Coronary artery (tissue), 2 donors: ENCODE measurements at places on chromosomes 2 and 18.

DNA sequence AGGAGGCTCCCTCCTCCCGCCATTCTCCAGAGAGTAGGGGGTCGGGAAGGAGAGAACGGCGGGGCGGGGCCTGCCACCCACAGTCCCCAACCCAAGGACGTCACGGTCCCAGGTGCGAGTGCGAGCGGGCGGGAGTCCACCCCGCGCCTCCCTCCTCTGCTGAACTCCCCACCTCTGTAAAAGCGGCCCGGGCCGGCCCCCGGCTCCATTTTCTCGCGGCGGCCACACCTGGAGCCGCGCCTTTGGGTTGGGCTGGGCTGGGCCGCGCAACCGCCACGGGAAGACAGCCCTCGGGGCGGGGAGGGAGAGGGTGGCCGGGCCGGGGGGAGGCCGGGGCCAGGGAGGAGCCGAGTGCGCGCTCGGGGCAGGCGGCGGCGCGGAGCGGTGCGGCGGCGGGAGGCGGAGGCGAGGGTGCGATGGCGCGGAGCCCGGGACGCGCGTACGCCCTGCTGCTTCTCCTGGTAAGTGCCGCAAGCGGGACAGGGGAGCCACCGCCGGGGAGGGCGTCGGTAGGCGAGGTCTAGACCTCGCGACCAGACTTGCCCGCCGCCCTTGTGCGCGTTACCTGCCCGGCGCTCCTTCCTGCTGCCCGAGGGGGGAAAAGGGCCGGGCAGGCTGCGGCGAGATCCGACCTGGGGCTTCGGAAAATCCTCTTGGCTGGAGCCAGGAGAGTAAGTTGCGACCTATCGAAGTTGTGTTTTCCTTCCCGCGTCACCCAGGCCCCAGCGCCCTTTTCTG is at the start of gene DSG2:
Gene DSG2 (plus strand): TSS at position 342 of the 738 bp plus-strand sequence. CDS start 75 bp downstream, at position 417.
- DNase-seq = no peak

DNA sequence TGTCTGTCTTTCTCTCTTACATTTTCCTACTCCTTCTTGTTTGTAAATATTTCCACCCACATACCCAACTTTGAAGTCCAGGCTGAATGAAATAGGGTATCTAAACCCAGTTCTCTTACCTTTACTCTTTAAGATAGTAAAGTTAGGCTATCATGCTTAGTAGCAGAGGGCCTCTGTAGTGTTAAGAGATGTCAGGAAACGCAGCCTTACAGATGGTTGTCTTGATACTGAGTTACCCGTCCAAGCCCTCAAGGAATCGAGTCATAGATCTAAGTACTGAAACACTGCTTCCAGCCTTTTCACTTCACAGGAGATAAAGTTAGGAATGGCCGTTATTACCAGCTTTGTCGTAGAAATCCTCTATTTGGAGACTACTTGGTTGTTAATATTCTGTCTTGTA is 24.3 kb downstream of the MRPS9 start:
- no peak for DNase-seq

DNA sequence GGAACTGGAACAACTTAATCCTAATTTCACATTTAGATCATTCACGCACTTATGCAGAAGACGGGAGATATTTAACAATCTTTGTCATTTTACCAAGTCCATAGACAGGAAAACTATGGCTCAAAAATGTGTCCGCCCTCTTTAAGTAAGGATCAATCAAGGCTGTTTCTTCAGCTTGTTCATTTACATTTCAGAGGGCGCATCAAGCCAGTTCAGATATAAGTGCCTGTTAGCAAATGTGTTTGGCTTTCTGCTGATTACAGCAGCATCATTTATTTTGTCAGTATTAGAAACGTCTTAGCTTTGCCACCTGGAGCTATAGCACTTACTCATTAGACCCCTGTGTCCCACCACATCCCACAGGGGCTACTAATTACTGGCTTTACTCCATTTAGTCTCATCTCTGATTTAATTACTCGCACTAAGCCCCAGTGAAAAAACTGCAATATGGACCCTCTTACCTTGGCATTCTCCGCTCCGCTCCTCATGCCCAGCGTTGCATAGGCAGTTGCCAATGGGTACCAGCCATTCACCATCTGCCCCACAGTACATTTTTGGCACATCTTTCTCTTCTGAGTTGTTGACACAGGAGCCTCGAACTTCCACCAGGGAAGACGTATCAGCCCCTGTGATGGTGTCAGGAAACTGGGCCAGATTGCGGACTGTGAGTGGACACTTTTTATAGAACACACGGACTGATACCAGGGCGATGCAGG is 8.7 kb downstream of the EPHA4 start:
- no peak for DNase-seq

DNA sequence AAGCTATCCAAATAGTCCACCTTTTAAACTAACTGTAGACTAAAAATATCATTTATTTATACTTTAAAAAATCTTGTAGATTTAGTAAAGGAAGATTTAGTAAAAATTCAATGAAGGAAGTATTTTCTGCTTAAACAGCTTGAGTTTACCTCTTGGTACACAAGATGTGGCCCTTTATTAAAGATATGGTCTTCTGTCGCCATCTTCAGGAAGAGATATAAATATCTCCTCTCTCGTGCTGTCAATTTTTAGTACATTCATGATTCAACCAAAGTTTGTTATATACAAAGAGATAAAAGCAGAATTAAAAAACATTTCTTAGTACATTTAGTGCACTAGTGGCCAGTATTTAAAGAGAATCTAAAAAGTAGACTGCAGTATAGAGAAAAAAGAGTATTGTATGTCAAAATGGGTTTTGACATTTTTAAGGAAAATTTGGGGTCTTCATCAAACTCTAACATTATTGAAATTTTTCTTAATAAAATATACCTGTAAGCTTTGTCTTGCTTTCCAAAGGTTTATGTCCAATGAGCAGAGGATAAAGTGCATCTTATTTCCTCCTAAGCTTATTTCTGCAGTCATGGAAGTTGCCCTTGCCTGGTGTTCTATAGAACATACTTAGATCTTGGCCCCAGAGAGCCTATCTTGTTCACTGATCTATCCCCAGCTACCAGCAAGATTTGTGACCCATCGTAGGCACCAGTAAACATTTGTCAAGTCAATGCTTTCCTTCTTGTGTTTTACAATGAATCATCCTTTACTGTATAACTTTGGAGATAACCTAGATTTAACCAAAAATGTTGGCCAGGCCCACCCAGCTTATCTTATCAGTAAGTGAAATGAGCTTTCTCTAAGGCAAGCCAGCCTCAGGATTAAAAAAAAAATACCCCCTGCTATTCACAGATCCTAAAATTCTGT is 18.5 kb upstream of the EML6 start:
- DNase-seq = no peak

DNA sequence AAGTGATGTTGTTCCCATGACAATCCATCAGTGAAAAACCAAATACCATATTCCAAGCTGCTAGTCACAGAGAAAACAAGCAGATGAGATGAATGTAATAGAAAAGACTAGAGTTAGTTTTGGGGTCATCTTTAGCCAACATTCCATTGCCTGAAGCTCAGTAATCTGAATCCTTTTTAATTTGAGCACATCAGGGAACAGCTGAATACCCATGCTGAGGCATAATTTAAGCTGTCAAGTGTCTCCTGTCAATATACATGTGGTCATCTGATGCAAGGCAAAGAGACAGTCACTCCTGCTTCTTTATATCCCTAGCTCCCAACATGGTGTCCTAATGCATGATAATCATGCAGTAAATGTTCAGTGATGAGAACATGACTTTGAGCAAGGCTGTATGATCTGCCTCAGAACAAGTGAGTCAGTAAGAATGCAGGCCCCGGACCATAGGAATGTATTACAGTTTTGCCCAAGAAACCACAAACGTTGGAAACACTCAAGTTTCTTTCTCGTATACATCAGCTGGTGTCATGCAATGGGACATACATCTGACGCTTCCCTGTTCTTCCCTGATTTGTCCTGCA is 48.0 kb downstream of the CDK15 start:
- no peak for DNase-seq

- DNase-seq = no peak
Observed at GRCh38 chr18:45611943-45612342, 3.3 kb upstream of the SLC14A2 start.

GRCh38 chr2:197322724-197323720 is 12.4 kb upstream of the ANKRD44 start:
- no peak for DNase-seq

- no peak for DNase-seq
Observed at GRCh38 chr2:200408428-200409316, 101.2 kb downstream of the KCTD18 start.

DNA sequence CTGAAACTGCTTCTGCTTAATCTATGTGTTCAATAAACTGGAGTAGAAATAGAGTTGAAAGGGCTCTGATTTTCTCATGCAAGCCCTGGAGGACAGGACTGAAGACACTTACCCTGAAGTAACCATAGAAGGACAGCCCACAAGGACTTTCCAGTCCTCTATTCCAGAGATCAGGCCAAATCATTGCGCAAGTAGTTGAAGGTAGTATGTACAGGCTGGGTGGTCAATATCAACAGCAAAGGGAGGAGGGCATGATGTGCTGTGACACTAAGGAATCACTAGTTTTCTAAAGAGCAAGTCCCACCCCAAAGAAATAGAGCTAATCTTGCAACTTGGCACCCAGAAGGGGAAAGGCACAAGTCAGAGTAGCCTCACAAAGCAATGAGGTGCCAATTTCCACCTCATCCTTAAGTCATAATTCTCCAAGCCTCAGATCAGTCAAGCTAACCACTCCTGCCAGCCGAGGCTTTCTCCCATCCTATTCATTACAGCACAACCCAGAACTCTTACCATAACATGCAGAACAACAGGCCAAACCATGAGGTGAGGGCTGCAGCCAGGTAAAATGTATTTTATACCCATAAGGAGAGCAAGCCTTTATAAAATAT is 533.5 kb downstream of the TNS1 start:
- DNase-seq = no peak
